ENCODE measurements at places on chromosomes 16 and 17. TPM values are rescaled to one million over a fixed set of nuclear protein-coding genes. Genes with fewer than 3 reads are reported as not detected.

SPNS3 gene
- total RNA-seq, result 0.55 TPM

PNMT gene
- total RNA-seq, result 0.38 TPM

- no peaks in the 10 kb centered on the region for H3K4me1 ChIP-seq
- no peaks in the 10 kb centered on the region for H3K36me3 ChIP-seq
- H3K27ac ChIP-seq, result no peak overlapping the region
- H3K27me3 ChIP-seq, result no peaks in the 10 kb centered on the region
These were observed 25.0 kb downstream of the PLXDC1 start for GRCh38 chr17:39126436-39126835.

- no peak for DNase-seq
- H3K27me3 ChIP-seq, result no peaks in the 10 kb centered on the region
- peaks cover 66% of the 10 kb centered on the region for H3K4me1 ChIP-seq
- H3K36me3 ChIP-seq, result no peaks in the 10 kb centered on the region
These were observed 28.4 kb upstream of the SLC25A19 start for GRCh38 chr17:75317671-75318070.

Data from left lung (tissue), 14 donors.